T-helper 2 cell (primary cell): ENCODE measurements at places on chromosomes 3 and 15.

GRCh38 chr15:40466426-40467260 is 4.1 kb upstream of the CHST14 start:
- no peak for DNase-seq

DNA sequence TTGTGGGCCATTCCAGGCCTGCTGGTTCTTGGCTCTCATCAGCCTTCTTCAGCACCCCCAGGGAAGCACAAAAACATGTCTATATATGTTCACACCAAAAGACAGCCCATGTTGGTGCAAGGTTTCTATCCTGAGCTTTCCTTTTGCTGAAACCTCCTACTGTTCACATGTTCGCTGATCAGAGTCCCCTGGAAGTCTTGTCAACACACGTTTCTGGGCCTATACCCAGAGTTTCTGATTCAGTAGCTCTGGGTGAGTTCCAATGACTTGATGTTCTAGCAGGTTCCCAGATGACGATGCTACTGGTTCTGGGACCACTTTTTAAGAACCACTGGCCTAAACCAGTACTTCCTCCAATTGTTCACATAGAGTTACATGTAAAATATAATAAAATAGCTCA is 46.0 kb downstream of the SUCNR1 start:
- DNase-seq, result no peak

DNA sequence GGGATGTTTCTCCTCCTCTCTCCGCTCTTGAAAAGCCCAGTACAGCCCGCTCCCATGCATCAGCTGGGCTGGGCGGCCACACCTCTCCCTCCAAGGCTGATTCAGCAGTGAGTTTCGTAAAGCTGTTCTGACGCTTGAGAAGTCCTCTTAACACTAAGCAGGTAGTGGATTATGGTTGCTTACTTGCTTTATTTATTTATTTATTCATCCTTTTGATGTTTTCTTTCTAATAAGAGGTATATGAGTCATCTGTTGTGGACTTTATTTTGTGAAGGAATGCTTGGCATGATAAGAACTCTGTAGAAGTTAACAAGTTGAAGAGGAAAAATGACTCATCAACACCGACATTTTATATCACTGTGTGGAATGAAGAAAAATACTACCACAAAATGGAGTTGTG is 285.0 kb downstream of the SQOR start:
- DNase-seq, result no peak

- no peak for DNase-seq
These were observed 188.9 kb upstream of the P2RY1 start for GRCh38 chr3:152646004-152646403.

DNA sequence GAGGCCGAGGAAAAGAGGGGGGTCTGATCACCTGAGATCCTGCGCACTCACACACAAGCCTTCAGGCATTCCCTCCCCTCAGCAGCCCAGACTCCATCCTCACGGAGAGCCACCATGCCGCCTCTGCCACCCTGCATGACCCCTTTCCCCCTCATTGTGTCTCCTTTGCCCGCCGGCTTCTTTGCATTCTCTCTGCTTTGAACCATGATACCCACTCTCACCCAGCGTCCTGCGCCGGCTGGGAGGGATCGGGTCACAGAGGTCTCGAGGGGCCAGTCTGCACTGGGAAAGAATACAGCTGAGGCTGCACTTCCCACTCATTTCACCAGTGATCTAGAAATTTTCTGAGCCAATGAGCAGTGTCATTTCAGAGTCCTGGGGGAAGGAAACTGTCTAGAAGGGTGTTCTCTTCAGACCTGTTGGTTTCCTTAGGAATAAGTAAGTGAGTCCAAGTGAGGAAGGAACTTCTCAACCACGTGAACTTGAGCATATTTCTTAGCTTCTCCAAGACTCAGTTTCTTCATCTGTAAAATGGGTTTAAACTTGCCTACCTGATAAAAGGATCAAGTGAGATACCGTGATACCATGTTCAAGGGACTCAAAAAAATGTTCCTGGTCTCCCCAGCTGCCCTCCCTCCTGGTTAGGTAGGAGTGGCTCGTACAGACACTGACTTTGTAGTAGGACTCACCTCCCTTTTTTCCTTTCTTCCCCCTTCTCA is 96.7 kb downstream of the TOP2B start:
- no peak for DNase-seq
